AG08395 (cell line): ENCODE measurements at places on chromosomes 3 and 15.

- DNase-seq = no peak
Observed at GRCh38 chr3:187925326-187925725, 180.1 kb upstream of the BCL6 start.

- no peak for DNase-seq
Observed at GRCh38 chr3:186362988-186363387, 954 bp upstream of the DGKG start.

DNA sequence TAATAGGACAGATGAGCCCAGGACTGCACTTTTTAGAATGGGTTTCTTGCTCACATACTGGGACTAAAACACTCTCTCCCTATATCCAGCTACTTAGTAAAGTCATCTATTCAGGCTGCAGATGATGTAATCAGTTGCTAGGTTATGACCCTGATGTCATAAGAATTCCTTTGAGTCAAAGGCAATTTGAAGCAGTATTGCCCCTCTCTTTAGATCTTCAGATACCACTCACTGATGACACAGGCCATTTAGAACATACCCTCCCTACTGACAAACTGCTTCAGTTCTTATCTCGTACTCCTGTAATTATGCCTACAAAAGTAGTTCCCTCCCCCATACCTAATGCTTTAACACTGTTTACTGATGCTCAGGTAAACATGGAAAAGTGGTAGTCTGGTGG is 450.1 kb upstream of the RASGRP1 start:
- no peak for DNase-seq

DNA sequence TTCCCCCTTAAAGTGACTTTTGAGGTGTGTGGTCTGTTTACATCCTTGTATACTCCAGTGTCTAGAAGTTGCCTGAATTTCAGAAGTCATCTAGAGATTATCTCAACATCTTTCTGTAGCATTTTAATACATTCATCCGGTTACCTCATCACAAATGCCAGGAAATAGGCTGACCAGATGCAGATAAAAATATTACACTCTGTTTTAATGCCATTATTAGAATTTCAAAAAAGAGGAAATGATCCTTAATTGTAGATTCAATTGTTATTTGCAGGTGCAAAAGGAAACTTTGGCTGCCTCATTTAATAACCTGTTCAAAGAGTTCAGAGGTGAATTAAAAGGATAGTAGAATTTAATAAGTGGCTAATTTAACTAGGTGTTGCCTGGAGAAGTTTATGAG is 290.9 kb downstream of the C3orf38 start:
- no peak for DNase-seq

DNA sequence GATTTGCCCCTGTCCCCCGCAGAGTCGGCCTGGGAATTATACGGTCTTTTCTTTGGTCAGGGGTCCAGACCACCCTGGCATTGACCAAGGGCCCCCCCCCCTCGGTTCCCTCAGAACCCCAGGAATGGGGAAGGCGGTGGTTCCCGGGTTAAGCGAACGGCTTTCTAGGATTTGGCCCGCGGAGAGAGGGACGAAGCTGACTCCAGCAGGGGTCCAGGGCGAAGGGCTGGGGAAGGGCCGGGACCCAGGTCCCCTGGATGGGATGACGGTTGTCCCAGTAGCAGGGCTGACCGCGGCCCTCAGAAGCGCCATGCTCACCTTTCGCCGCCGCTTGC is 274 bp downstream of the RRP9 start:
- DNase-seq = no peak

GRCh38 chr3:127406309-127407025 is 118.6 kb upstream of the PRR20G start:
- no peak for DNase-seq

DNA sequence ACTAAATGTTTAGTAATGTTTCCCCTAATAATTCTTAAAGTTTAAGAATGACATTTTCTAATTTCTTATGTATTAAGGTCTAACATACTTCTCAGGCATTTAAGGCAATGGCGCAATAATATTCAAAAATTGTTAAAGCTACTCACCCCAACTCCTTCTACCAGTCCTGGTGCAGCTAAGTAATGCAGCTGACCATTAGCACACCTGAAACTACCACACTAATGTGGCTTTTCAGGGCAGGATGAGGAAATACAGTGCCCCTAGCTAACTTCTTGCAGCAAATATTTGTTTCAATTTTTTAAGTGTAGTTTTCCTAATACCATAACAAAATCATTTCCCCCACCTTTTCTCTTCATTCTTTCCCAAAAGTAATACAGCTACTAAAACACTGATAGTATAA is 827.7 kb downstream of the FHIT start:
- DNase-seq = no peak

DNA sequence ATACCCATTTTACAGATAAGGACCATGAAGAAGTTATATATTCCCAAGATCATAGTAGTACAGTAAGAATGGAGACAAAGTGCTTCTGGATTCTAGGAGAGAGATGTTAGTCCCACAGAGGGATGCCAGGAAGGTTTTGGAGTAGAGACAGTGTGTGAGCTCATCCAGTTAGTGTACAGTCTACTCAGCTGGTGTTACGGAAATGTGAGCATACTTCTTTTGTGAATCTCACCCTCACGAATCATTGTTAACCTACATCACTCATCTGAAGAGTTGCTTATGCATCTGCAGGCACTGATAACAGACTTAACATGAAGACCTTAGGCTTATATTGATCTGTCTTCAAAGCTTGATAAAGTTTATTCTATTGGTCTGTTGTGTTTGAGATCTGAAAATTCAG is 106.6 kb upstream of the PTPRG start:
- no peak for DNase-seq

- DNase-seq = no peak
Observed at GRCh38 chr3:52250122-52250521, 4.6 kb downstream of the PPM1M start.

GRCh38 chr3:32901005-32901932 is 50.2 kb upstream of the CCR4 start:
- no peak for DNase-seq

DNA sequence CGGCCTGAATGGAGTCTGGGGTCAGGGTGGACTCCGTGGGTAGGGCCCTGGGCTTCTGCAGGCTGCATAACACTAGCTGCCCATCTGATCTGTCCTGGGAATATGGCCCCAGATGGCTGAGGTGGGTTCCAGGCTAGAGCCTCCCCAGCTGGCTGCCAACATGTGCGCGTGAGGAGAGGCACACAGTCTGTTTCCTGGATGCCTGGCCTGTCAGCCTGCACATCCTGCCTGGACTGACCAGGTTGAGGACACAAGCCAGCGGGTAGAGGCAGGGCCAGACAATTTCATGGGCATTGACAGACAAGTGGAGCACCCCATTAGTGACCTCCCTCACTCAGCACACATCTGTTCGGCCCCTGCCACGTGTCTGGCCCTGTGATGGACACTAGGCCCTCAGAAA is 29.8 kb upstream of the RPL29 start:
- no peak for DNase-seq

DNA sequence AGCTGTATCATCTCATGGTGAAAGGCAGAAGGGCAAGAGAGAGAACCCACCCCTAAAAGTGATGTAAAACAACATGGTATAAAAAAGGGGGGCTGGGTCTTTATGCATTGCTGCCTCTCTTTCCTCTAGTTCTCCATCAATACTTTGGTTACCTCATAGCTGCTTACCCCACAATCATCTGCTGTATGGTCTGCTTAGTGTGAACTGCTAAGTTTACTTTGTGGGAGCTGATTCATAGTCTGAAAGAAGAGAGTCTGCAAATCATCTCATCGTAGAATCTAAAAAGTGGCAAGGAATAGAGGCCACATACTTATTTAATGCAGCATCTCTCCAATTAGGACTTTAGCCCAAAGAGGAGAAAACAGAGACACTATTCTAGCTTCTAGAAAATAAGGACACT is 546.8 kb downstream of the GBE1 start:
- no peak for DNase-seq

DNA sequence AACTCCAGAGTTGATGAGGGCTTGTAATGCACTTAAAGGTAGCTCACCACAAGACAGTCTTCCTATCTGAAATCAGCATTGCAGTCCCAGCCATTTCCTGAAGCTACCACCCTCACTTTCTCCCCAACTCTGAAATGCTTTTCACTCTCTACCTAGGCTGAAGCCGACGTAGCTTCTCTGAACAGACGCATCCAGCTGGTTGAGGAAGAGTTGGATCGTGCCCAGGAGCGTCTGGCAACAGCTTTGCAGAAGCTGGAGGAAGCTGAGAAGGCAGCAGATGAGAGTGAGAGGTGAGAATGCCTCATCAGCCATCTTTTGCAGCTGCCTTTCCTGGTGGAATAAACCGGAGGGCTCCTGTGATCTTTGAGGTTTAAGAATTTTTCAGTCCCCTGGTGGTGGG is 14.3 kb downstream of the TPM1 start:
- DNase-seq = no peak

GRCh38 chr3:29478611-29479010 is 197.7 kb downstream of the RBMS3 start:
- peak; percentile 24 for DNase-seq

GRCh38 chr15:56816781-56817180 is 83.5 kb upstream of the ZNF280D start:
- no peak for DNase-seq

DNA sequence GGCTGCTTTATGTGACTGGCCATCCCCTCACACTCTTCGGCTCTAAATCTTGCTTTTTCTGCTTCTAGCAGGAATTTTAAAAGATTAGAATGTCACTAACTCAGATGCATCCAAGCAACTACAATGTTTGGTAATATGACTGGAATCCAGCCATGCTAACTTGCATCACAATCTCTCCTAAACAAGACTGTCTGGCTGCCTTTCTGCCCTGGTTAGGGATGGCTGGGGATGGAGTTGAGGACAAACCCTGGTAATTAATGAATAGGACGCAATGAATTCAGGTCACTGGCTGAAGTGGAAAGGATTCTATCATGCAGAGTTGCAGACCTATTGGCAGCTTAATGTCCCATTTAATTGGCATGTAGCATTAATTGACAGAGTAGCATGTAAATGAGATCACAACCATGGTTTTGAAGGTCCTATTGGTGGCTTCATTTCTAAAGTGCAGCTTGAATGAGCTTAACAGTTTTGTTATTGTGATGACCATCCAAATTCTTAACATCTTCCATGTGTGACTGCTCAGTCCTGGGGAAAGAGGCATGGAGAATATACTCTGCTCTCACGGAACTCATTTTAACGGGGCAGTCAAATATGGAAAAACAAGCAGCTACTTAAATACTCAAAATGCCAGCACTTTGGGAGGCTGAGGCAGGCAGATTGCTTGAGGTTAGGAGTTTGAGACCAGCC is 21.7 kb downstream of the NMNAT3 start:
- no peak for DNase-seq

GRCh38 chr15:90046911-90047392 is 45.8 kb downstream of the ZNF710 start:
- no peak for DNase-seq
